ENCODE measurements at places on chromosomes 2 and 18. TPM values are rescaled to one million over a fixed set of nuclear protein-coding genes. Genes with fewer than 3 reads are reported as not detected.

DNA sequence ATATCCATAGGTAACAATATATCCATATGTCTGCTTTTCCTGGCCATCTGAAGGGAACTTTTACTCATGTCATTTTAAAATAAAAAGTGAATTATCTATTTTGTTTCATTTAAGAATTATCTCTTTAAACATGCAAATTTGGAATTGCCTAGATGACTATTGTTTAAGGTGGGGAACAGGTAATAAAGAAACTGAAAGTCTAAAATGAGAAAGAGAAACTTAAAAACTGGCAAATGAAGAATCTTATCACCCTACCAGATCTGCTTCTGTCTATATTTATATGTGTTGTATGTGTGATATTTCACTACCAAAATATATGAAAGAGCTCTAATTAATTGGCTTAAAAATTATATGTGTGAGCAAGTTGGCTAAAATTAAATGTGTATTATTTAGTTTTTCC, 243.2 kb upstream of the KCNH7 start:
- no peak for DNase-seq

Gene AGXT
- total RNA-seq, result not detected

- DNase-seq, result no peak
Observed at GRCh38 chr2:226184940-226185615, 614.5 kb downstream of the IRS1 start.

GRCh38 chr2:213846856-213847255, 562.6 kb downstream of the SPAG16 start:
- DNase-seq, result no peak

- DNase-seq, result no peak
Observed at GRCh38 chr2:110197452-110197851, 7.4 kb downstream of the NPHP1 start.

Gene COL5A2
- total RNA-seq, result 0.08 TPM

DNA sequence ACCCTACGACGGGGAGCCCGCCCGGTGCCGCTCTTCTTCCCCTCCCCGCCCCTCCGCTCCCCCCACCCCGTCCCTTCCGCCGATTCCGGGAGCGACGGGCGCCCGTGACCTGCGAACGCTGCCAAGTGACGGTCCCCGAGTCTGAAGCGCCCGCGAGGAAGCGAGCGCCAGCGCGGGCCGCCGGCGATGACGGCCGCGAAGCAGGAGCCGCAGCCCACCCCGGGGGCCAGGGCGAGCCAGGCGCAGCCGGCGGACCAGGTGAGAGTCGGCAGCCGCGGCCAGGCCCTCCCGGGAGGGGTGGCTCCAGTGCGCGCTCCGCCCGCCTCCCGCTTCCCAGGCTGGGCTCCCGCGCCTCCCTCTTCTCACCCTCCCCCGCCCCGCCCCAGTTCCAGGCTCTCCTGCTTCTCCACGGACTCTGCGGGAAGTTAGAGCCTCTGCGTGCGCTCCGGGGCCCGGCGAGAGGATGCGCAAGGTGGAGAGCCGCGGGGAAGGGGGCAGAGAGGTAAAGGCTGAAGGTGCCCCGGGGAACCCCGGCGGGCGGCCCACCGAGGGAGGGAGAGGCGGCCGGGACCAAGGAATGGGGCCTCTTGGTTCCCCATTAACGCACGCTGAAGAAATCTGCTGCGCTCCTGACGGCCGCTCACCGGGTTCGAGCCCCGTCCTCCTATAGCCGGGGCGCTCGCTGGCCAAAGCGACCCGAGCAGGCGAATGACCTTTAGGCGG, 719.5 kb downstream of the DPP10 start:
- DNase-seq, result no peak

DNA sequence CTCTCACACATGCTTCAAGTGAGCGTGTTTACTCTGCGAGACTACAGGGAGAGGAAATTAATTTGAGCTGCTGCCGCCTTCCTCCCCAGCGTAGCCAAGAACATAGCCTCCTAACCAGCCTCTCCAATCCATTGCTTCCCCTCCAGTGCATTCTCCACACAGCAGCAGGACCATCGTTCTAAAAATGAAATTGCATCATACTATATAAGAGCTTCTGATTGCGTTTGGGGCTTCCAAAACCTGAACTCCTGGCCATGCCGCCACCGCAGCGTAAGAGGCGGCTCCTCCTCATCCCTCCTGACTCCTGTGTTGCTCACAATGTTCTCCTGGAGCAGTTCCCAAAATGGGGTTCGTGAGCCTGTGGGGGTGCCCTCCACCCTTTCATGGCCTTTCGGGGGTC, 142.1 kb downstream of the MYT1L start:
- DNase-seq, result no peak

Data from activated T-helper 1 cell treated with anti-CD3 and anti-CD28 coated beads, Interleukin-12 subunit alpha, Interleukin-12 subunit beta, Interleukin-2, Interleukin-4 antibody, amounts not matched to agents 30 ng/mL and 10 ng/mL and 1 ng/mL, durations not matched to agents 14 hours and 24 hours and 36 hours (primary cell).